ENCODE measurements at places on chromosomes 16 and 17. TPM values are rescaled to one million over a fixed set of nuclear protein-coding genes. Genes with fewer than 3 reads are reported as not detected.

DNA sequence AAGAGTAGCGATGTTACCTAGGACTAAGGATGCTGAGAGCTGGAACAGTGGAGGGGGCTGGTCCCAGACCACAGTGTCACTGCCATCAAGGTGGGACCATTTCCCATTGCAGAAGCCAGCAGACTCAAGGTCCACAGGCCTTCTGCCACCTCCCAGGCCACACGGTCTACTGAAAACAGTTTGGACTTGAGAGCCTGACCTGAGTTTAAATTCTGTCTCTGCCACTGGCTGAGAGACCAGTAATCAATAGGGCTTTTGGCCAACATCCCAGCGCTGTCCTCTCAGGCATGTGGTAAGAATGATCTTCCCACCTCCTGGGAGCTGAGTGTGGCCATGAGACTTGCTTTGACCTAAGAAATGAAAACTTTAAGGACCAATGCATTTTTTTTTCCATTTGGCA is 331.4 kb upstream of the CDH5 start:
- no peak for DNase-seq

- no peak for DNase-seq
Measured at GRCh38 chr16:49588729-49589384, 215.3 kb downstream of the C16orf78 start.

DNA sequence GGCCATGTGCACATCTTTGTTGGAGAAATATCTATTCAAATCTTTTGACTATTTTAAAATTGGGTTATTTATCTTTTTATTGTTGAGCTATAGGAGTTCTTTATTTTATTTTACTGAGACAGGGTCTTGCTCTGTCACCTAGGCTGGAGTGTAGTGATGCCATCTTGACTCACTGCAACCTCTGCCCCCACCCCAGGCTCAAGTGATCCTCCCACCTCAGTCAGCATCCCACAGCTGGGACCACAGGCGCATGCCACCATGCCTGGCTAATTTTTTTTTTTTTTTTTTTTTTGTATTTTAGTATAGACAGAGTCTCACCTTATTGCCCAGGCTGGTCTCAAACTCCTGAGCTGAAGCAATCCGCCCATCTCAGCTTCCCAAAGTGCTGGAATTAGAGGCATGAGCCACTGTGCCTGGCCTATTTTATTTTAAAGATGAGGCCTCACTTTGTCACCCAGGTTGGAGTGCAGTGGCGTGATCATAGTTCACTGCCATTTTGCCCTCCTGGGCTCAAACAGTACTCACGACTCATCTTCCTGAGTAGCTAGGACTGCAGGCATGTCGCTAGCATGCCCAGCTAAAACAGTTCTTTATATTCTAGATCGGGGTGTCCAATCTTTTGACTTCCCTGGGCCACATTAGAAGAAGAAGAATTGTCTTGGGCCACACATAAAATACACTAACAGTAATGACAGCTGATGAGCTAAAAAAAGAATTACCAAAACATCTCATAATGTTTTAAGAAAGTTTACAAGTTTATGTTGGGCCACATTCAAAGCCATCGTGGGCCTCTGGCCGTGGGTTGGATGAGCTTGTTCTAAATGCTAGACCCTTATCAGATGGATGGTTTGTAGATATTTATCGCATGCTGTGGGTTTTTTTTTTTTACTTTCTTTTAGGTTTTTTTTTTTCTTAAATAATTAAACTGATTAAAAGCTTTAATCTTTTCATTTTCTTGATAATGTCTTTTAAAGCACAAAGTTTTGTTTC is 13.7 kb downstream of the TENT4B start:
- DNase-seq = no peak

- no peak for DNase-seq
Measured at GRCh38 chr17:68870976-68871375, 84.2 kb downstream of the ABCA8 start.

DNA sequence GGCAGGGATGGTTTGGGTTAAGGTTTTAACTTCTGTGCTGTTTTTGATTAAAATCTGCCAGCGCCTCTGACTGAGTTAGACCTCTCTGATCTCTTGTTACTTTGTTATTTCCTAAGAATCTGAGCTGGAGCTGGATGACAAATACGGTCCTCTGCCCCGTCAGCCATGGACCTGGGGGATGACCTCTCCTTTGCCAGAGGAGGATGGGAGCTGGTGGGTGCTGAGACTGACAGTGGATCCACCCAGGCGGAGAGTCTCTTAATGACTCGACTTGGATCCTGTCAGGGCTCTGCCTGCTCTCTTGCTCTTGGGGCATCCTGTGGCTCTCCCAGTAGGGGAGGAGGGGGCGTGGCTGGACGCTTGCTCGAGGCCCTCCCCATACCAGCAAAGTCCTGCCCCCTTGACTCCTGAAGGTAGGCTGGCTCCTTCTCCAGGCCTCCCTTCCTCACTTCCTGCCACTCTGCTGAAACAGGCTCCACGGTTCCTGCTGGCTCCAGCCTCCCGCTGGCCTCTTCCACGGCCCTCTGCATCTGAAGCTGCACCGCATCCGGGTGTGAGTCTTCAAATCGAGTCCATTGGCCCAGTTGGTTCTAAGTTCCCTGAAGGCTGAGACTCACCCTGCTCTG is 24.8 kb upstream of the MAP3K14 start:
- peak; percentile 26 for DNase-seq

DNA sequence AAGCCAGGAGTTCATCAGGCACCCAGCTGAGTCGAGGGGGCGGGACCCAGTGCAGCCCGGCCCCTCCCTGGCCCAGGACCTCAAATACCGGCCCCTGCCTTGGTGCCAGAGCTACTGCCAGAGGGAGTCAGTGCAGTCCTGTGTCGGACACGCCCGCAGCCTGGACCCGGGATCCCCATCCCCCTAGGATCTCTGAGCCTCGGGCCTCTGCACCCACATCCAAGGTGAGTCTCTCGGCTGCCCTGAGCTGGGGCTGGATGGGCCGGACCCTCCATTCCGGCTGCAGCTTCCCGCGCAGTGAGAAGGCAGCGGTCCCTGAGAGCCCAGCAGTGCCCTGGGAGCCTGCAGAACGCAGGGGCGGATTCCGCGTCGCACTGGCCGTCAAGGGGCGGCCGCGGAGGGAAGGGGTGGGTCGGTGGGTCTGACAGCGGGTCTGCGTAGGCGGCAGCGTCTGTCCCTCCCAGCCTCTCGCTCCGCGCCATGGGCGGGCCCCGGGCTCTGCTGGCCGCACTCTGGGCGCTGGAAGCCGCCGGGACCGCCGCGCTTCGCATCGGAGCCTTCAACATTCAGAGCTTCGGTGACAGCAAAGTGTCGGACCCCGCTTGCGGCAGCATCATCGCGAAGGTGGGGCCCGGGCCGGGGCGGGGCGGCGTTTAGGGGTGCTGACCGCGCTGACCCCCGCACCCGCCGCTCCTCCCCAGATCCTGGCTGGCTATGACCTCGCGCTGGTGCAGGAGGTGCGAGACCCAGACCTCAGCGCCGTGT is at the start of gene DNASE1L2:
Gene DNASE1L2, plus strand, starts transcription at position 108 of the 765 bp plus-strand sequence. Its CDS starts 373 bp downstream, at position 481.
- peak; percentile 44 for DNase-seq

DNA sequence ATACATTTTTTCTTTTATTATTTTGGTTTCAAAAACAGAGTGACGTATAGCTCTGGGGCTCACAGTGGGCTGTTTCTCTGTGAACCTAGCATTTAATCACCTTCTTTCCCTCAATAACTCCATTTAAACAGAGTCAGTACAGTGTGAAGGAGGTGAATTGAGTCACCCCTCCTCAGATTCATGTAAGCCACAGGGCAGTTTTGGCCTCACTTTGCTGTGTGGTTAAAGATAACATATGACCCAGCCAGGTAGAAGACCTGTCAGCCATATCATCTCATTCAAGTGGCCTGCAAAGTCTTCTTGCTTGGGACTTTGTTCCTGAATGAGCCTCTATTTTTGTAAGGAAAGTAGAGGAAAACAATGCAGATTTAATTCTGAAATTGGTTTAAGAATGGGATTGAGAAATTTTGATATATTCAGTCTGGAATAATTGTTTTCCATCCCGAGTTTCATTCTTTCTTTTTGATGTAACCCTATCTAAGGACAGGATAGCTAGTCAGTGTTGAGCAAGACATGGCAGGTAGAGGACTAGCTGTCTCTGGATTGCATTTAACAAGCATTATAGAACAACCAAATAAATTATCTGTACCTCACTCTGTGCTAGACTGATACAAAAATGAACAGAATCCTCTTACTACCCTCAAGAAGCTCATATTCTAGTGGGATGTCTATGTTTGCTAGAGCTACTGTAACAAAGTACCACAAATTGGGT is 13.1 kb downstream of the MAP2K6 start:
- DNase-seq = no peak

DNA sequence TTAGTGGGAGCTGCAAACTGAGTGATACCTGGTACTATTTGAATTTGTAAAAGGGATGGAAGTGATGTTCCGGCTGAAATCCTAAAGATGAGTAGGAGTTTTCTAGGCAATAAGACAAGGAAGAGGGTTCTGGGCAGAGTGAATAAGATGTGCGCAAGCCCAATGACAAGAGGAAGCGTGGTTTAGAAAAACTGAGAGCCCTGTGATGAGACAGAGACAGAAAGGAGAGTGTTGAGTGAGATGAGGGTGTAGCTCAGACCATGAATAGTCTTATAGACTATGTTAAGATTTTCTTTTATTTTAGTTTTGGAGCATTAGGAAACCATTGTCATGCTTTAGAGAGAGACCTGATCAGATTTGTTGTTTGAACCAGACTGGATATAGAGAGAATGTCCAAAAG is 50.2 kb downstream of the COX10 start:
- DNase-seq = no peak

GRCh38 chr17:80931421-80932265 is 60.0 kb upstream of the CHMP6 start:
- DNase-seq = no peak

- DNase-seq = no peak
Measured at GRCh38 chr17:77610972-77611521, 347.5 kb upstream of the TNRC6C start.

DNA sequence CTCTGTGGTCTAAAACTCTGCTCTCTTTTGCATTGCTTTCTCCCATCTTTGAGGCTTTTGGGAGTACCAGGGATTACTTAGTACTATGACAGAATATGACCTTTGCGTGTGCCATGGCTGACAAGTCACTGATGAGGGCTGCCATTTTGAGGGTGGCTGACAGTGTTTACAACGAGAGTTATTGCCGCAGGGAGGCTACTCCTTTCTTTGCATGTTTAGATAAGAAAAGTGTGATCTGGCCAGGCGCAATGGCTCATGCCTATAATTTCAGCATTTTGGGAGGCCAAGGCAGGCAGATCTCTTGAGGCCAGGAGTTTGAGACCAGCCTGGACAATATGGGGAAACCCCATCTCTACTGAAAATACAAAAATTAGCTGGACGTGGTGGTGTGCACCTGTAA is 77.5 kb downstream of the GSG1L start:
- no peak for DNase-seq

CCL17 gene
- not detected for polyA plus RNA-seq

NOL3 gene
- polyA plus RNA-seq = 11.9 TPM

TAT gene
- 0.21 TPM for polyA plus RNA-seq

KRT15 gene
- 1.7 TPM for polyA plus RNA-seq

PRSS27 gene
- 3.3 TPM for polyA plus RNA-seq

Data from left lung (tissue), 14 donors.